Activated CD4-positive, alpha-beta T cell treated with anti-CD3 and anti-CD28 coated beads, Interleukin-2, amount 10 ng/mL, durations not matched to agents 24 days and 14 days (primary cell): ENCODE measurements at places on chromosomes 4 and X.

- peak; percentile 59 for DNase-seq
Measured at GRCh38 chr4:17616283-17616682, 1.8 kb downstream of the MED28 start.

GRCh38 chr4:156362581-156362980, 408.9 kb upstream of the CTSO start:
- DNase-seq, result no peak

- no peak for DNase-seq
Measured at GRCh38 chr4:177907736-177908424, 465.6 kb upstream of the AGA start.

GRCh38 chr4:126409746-126410145, 1095.0 kb downstream of the FAT4 start:
- DNase-seq, result no peak

GRCh38 chr4:20326460-20326859, 74.8 kb downstream of the SLIT2 start:
- DNase-seq, result no peak

- no peak for DNase-seq
Measured at GRCh38 chr4:105458001-105458400, 15.9 kb downstream of the PPA2 start.

DNA sequence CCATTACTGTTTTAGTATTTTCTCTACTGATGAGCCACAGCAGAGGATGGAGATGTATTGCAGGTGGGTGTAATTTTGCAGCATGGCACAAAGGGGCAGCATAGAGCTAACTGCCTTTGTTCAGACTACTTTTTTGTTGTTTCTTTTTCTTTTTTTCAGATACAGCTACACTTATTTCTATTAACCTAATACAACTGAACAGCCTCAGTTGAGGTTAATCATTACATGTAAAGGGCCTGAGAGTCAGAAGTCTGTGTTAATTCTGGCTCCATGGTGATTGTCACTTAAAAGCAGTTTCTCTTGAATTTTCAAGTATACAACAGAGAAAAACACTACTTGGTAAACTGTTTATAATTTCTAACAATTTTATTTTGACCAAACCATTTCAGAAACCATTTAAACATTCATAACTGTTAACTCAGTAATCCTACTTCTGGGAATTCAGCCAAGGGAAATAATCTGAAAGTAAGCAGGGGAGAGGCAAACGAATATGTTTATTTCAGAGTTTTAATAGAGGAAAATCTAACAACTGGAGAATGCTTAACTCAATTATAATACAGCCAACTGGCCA, 13.9 kb upstream of the PPEF2 start:
- DNase-seq, result peak; percentile 79

DNA sequence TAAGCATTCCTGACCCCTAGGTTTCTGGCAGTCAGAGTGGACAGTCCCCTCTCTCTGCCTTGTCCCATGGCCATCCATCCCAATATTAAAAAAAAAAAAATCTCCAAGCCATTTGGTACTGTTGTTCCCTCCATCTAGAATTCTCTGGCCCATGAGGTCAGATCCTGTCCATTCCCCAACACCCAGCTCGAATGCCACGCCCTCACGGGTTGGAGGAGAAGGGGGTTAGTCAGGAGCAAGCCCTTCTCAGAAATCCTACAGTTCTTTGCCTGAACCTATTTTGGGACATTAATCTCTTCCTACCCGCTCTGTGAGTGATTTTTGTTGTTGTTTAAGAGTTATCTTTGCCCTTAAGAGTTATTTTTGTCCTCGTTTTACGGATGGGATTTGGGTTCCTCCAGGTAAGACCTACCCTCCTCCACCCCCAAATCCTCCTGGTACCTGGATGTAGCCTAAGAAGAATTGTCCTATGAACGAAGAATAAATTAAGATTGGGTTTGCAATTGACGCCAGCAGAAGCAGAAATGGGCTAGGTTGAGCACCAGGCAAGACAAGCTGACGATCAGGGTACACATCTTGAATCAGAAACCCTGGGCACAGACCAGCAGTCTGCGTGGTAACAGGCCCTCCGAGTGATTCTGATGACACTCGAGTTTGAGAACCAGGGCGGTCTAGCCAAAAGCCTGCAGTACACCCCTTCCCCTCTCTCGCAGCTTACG, 977 bp downstream of the RNF175 start:
- peak; percentile 52 for DNase-seq

DNA sequence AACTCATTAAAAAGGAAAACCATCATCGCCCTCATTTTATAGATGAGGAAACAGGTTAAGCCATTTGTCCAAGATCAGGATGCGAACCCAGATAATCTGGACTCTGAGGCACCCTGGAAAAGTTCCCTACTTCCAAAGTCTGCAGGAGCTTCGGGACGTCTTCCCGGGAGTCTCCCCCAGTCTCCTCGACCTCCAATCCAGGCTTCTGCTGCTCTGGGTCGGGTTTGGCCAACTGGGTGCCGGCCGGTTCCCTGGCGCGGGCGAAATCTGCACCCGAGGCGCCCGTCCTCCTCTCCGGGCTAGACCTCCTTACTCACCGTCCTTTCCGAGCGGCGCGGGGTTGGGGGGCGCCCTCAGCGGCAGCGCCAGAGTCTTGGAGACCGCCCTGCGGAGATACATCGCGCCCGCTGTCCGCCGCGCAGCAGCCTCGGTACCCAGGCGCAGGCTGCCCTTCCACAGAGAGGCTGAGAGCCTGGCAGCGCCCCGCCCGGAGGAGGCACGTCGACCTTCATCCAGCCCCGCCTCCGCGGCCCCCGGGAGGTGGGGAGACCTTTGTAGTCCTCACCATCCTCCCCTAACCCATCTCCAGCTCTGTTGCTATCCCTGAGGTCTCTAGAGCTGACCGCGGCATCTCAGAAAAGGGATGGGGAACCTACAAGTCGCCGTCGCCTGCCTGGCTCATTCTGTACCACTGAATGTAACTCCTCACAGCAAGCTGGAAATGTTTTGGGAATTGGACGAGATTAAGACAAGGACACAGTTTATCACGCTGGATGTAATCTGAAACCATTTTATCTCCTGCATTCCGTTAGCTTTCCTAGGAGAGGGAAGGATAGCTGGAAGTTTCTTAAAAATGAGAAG, at the start of gene MGARP:
Gene MGARP, minus strand, starts transcription at position 466 of the 861 bp plus-strand sequence. Its CDS starts 67 bp downstream, at position 399.
- DNase-seq, result peak; percentile 70

GRCh38 chrX:122866532-122866931, 317.5 kb upstream of the GRIA3 start:
- no peak for DNase-seq

DNA sequence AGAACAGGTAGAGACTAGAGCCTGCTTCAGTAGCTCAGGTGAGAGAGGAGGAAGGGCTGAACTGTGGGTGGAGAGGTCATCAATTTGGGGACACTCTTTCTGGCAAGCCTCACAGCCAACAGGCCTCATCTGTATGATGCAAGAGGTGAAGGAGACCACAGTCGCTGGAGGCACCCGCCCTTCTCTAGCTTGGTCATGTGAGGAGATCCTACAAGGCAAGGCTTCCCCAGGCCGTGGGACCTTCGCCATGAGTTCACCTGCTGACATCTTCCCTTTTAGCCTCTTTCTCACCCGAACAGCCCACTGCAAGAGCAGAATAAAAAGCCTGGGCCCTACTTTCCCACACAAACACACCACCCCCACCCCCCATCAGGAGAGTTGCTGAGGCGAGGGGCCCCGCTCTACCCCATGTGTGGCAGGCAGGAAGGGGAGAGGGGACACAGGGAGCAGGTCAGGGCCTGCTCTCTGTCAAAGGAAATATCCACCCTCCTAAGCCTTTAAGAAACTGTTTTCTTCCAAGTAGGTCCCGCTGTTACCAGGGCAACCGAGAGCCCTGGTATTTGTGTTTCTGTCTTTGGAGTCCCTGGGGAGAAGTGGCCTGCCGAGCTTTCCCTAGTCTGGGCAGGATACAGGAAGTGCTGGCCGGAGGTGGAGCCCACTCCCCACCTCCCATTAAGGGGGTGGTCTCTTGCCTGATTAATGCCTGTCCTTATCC, 8.1 kb downstream of the RTL5 start:
- no peak for DNase-seq

- no peak for DNase-seq
Measured at GRCh38 chr4:102815981-102816380, 11.4 kb downstream of the UBE2D3 start.

- no peak for DNase-seq
Measured at GRCh38 chrX:136159611-136160025, 12.3 kb downstream of the FHL1 start.

GRCh38 chr4:106329041-106329618, 12.8 kb downstream of the AIMP1 start:
- DNase-seq, result peak; percentile 63

GRCh38 chrX:30620980-30621618, 32.1 kb upstream of the GK start:
- DNase-seq, result no peak

GRCh38 chr4:3276986-3277385, 15.8 kb upstream of the RGS12 start:
- no peak for DNase-seq

DNA sequence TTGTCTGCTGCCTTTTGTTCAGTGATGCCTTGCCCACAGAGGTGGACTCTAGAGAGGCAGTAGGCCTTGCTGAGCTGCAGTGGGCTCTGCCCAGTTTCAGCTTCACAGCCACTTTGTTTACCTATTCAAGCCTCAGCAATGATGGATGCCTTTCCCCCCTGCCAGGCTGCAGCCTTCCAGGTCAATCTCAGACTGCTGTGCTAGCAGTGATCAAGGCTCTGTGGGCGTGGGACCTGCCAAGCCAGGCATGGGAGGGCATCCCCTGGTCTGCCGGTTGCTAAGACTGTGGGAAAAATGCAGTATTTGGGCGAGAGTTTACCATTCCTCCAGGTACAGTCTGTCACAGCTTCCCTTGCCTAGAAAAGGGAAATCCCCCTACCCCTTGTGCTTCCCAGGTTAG, 175.2 kb upstream of the PBDC1 start:
- no peak for DNase-seq

DNA sequence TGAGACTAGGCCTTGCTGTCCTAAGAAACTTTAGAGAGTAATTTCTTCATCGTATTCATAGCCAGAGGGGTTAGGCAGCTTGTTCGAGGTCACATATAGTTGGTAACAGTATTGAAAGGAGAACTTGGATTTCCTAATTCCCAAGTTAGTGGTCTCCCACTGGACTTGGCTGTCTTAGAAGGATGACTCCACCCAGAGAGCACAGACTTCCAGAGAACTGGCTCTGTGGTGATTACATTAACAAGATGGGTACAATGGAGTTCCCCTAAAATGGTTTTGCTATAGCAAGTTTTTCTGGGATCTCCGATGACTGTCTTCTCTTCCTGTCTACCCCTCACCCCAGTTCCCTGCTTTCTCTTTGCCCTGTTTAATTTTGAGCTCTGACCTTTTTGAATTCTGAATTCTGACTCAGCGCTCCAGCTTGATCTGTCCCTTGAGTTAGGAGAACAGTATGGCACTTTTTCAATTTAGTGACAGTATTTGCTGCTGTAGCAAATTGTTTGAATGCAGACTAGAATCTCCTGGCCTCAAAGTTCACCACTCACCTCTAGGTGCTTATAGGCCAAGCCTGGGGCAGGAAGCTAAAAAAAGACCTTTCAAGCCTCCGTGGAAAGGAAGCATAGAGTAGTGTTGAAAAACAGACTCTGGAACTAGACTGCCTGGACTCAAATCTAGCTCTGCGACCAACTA, 6.9 kb downstream of the MSN start:
- DNase-seq, result peak; percentile 73

GRCh38 chr4:124710015-124710741, 2.4 kb downstream of the ANKRD50 start:
- DNase-seq, result no peak

- DNase-seq, result no peak
Measured at GRCh38 chr4:127049526-127049925, 583.2 kb upstream of the INTU start.

GRCh38 chrX:135518161-135518560, 2.3 kb upstream of the INTS6L start:
- DNase-seq, result no peak

DNA sequence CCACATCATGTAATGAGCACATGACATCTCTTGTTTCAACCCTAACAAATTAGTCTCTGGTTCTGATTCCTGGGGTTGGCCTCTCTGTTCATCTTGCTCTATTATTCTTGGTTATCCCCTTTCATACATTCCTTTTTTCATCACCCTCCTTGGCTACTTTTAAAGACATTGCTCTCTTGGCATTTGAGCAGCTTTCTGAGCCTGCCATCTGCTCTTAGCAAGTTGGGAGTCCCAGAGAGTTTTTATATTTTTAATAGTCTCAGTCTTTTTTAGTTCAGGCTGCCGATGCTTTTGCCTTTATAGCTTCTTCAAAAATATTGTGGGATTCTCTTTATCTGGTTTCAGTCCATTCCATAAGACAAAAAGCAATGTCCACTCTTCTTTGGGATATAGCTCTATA, 1270.9 kb downstream of the ADGRL3 start:
- no peak for DNase-seq

- no peak for DNase-seq
Measured at GRCh38 chrX:115952417-115953092, 218.0 kb upstream of the AGTR2 start.

DNA sequence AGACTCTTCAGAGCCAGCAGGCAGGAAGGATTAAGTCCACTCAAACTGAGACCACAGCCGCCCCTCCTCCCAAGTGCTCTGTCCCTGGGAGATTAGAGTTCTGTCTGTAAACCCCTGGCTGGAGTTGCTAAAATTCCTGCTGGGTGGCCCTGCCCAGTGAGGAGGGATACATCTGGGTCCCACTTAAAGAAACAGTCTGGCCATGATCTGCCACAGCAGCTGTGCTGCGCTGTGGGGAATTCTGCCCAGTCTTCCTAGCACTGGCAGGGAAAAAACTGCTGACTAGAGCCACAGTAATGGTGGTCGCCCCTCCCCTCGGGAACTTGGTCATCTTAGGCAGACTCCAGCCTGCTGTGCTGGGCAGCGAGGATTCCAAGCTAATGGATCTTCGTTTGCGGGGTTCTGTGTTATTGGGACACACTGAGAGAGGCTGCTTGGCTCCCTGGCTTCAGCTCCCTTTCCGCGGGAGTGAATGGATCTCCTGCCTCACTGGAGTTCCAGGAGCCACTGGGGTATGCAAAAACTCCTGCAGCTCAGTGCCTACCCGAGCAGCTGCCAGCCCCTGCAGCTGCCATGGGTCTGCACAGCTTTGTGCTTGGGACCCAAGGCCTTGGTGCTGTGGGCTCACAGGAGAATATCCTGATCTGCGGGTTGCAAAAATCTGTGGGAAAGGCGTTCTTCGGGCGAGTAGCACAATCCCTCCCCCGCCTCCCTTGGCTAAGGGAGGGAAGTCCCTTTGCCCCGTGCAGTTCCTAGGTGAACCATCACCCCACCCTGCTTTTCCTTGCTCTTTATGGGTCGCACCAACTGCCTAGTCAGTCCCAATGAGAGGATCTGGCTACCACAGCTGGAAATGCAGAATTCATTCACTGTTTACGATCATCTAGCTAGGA, 15.7 kb downstream of the ZXDB start:
- no peak for DNase-seq

- DNase-seq, result no peak
Measured at GRCh38 chr4:101236097-101236496, 111.2 kb downstream of the PPP3CA start.

- no peak for DNase-seq
Measured at GRCh38 chr4:101993842-101994775, 203.6 kb downstream of the BANK1 start.

GRCh38 chr4:76067652-76068286, 6.7 kb upstream of the ART3 start:
- peak; percentile 92 for DNase-seq

- no peak for DNase-seq
Measured at GRCh38 chrX:113384628-113385027, 544.0 kb upstream of the AMOT start.

- DNase-seq, result no peak
Measured at GRCh38 chr4:2617955-2618354, 81.5 kb downstream of the FAM193A start.
